NCI-H1092 treated with DMSO at 0.1 percent for 48 hours (cell line): ENCODE measurements at places on chromosomes 13 and 19.

DNA sequence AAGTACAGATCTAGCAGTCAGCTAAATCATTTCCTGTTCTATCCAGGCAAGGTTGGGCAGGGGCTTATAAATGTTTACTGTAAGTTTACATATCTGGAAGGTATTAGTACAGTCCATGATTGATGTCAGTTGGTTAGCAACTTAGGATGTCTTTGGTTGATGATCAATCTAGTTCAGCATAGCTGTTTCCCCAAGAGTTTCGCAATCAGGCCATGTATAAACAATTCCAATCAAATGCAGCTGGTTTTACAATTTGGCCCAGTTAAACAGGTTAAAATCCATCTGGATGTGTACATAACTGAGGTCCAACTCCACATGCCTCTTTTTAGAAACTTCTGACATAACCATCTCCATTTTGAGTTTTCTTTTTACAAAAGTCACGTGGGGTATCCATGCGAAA is 6.9 kb downstream of the ZNF221 start:
- no peak for DNase-seq

DNA sequence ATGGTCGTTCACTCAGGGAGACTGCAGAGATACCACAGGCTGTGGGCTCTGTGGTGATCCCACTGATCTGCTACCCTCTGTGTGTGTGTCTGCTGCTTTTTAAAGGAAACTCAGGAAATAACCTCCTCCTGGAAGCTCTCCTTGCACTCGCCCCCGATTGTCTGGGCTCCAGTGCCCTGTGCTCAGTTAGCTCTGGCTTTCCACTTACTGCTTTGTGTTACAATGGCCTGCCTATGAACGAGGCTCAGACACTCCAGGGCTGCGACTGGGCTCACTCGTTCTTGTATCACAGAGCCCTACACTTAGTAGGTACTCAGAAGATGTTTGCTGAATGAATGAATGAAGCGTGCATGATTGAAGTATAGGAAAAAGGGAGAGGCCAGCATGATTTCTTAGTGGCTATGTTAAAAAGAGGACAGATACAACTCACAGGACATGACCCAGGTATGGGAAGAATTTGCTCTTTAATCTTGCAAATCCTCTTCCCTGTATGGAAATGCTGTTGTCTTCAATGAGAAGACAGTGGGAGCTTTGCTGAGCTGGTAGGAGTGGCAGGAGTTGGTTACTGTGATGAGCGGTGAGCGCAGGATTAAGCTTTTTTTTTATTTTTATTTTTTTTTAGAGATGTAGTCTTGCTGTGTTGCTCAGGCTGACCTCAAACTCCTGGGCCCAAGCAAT is 26.4 kb downstream of the B3GLCT start:
- no peak for DNase-seq

DNA sequence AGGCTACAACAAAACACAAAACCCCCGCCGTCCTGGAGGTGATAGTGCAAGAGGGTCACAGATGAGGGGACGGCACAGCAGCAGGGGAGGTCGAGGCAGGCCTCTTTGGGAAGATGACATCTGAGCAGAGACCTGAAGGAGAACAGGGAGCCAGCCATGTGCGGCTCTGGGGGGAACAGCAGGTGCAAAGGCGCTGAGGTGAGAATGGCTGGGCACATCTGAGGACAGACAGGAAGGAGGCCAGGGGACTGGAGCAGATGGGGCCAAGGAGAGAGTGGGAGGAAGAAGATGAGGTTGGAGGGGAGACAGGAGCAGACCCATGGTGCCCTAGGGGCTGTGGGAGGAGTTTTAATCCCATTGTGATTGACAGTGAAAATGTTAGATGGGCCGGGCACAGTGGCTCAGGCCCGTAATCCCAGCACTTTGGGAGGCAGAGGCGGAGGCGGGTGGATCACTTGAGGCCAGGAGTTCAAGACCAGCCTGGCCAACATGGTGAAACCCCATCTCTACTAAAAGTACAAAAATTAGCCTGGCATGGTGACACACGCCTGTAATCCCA is 1.8 kb upstream of the CKM start:
- no peak for DNase-seq

DNA sequence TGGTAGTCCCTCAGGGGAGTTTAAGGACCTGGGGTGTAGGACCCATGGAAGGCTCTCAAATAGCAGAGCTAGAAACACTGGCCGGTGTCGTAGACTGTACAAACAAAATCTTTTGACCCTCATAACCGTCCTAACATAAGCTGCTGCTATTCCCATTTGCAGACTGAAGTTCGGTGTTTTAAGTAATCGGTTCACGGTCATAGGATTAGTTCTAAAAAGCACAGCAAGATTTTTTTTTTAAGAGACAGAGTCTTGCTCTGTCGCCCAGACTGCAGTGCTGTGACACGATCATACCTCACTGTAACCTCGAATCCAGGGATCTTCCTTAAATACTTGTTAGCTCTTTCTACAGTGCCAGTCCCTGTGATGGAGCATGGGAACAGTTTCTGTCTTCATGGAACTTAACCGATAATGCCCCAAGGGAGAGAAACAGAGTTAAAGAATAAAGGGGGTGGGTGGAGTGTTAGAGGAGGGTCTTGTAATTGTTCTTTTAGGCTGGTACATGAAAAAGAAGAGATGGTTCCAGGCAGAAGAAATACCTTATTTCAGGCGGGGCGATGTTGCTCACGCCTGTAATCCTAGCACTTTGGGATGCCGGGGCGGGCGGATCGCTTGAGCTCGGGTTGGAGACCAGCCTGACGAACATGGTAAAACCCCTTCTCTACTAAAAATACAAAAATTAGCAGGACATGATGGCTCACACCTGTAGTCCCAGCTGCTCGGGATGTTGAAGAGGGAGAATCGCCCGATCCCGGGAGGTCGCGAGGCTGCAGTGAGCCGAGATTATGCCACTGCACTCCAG is 475 bp upstream of the ZC3H4 start:
- no peak for DNase-seq

DNA sequence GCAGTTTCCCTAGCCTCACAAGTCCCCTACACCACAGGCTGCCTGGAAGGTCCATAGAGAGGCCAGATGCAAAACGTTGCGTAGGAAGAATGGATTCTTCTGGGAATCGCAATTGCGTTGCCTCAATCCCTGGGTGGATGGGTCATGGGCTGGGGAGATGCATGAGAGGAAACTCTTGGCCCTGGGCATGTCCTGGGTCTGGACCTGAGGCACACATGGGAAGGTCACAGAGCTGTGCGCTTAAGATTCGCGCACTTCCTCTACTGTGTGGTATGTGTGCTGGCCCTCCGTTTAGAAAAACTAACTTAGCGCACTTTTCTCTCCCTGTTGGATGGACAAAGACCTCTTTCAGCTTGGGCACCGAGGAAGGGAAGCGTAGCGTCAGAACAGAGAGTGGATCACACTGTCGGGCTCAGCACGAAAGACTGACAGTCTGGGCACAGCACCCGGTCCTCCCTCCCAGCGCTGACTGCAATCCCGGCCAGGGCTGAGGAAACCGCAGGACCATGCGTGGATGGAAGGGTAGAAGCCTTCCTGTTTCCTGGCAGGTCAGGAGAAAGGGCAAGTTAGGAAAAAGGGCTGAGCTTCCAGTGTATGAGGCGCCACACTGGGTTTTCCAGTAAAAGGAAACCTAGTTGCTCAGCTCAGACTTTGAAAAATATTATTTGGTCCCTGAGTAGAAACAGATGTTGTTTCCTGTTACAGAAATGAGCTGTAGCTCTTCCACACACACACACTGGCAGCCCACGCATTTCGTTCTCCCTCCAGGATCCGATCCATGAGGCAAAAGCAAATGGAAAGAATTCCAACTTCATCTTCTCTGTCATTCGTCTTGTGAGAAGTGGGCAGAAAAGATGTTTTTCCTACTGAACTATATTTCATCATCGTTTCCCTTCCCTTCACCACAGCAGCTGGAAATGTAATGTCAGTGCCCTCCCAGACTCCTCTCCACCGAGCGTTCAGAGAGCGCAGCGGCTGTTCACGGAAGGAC is 86.0 kb downstream of the ING1 start:
- DNase-seq: no peak

- DNase-seq: no peak
Measured at GRCh38 chr13:23801141-23801540, 88.1 kb downstream of the MIPEP start.

DNA sequence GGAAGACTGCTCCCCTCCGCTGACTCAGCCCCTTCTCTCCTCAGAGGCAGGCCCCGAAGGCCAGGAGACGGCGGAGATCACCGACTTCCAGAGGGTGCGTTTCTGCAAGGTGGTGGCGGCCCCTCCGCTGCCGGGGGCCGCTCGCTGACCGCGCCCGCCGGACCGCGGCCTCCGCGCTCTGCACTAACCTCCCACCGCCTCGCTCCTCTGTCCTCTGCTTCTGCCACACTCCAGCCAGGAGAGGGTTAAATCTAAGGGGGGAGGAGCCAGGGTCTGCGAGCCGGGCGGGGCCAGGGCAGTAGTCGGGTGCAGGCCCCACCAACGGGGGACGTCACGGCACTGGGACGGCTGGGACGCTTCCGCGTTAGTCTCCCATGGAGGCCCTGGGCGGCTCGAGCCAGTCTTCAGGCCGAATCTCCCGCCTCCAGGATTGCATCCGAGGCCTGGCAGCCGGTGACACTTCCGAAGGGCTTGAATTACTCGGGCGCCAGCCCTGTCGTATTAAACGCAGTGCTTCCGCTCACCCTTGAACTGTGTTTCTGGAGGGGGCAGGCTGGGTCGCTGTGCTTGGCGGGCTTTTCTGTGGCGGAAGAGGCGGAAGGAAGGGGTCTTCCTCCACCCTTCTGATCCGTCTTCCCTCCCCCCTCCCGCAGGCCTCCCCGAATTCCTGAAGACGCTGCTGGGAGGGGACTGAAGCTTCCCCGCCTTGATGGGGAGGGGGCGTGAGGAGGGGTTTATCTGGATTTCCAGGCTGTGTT is 1.2 kb upstream of the INAFM1 start:
- peak; percentile 63 for DNase-seq

DNA sequence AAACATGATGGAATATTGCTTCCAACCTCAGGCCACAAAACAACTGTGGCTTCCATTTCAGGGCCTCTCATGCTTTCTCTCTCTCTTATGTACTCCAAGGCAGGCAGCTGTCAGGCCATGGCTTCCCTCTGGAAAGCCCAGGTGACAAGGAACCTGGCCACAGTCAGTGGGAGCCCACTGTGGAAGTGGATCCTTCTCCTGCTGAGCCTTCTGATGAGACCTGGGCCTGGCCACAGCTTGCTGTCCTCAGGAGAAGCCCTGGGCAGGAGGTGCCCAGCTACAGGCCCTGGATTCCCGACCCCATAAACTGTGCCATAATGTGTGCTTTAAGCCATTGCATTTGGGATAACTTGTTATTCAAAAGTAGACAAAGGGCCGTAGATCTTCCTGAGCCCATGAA is 71.2 kb downstream of the SPACA7 start:
- no peak for DNase-seq

DNA sequence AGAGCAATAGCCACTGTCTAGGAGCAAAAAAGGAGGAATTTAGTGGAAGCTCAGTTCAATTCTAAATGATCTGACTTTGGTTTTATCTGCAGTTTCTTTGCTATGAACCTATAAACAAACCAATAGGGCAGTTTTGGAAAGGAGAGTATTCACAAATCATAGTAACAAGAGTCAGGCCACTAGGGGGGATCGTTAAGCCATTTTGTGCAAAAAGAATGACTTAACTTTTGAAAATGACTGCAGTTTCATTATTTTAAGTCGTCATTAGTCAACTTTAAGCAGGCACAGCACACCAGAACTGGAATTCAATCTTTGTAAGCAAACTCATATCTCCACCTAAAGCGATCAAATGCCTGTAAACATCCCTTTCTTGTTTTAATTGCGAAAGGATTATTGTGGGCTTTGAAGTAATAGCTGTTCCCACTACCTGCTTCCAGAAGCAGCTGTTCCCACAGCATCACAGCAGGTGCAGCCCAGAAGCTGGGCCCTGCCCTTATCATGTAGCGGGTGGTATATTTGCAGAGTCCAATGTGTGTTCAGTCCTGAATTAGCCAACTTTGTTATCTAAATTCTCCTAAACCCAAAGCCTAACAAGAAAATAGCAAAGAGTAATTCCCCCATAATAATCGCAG is 51.5 kb downstream of the SOX21 start:
- peak; percentile 82 for DNase-seq

GRCh38 chr13:106234636-106235035 is 300.8 kb downstream of the EFNB2 start:
- no peak for DNase-seq
